ENCODE measurements at places on chromosomes 11 and 22. TPM values are rescaled to one million over a fixed set of nuclear protein-coding genes. Genes with fewer than 3 reads are reported as not detected.

The MYOD1 gene
- not detected for polyA plus RNA-seq

The MIOX gene
- not detected for polyA plus RNA-seq

The DSCAML1 gene
- polyA plus RNA-seq: not detected

The PHOX2A gene
- not detected for polyA plus RNA-seq

The KRTAP5-9 gene
- polyA plus RNA-seq: not detected

The LUZP2 gene
- not detected for polyA plus RNA-seq

The PLAAT3 gene
- 10.8 TPM for polyA plus RNA-seq

The POLD3 gene
- 24.1 TPM for polyA plus RNA-seq

The EHBP1L1 gene
- polyA plus RNA-seq: 14.2 TPM

The SLC17A6 gene
- polyA plus RNA-seq: not detected

The NLRP6 gene
- polyA plus RNA-seq: not detected

The FOXR1 gene
- polyA plus RNA-seq: not detected

The OR10D3 gene
- polyA plus RNA-seq: not detected

The SPDYC gene
- polyA plus RNA-seq: not detected

The OR51B4 gene
- not detected for polyA plus RNA-seq

The CHADL gene
- 0.49 TPM for polyA plus RNA-seq

The BIRC3 gene
- not detected for polyA plus RNA-seq

The TRIM49B gene
- polyA plus RNA-seq: not detected

The ACTN3 gene
- 111 TPM for polyA plus RNA-seq

The ACR gene
- polyA plus RNA-seq: not detected

The BID gene
- polyA plus RNA-seq: 40.8 TPM

The NAALAD2 gene
- 8.3 TPM for polyA plus RNA-seq

The AIFM3 gene
- 0.67 TPM for polyA plus RNA-seq

The USP28 gene
- polyA plus RNA-seq: 99.2 TPM

The SCN2B gene
- 2.2 TPM for polyA plus RNA-seq

The CRYBA4 gene
- 0.34 TPM for polyA plus RNA-seq

The RASSF10 gene
- 0.09 TPM for polyA plus RNA-seq

The SOX6 gene
- 7.0 TPM for polyA plus RNA-seq

The MS4A14 gene
- polyA plus RNA-seq: not detected

The CASP5 gene
- not detected for polyA plus RNA-seq

The NDUFS8 gene
- 540 TPM for polyA plus RNA-seq

The SESN3 gene
- 3.9 TPM for polyA plus RNA-seq

The MYH9 gene
- 98.0 TPM for polyA plus RNA-seq

The CALCB gene
- 0.81 TPM for polyA plus RNA-seq

The OR4C15 gene
- not detected for polyA plus RNA-seq

The TBC1D10A gene
- 11.8 TPM for polyA plus RNA-seq

The TESMIN gene
- polyA plus RNA-seq: 17.1 TPM
